ENCODE measurements at places on chromosomes 5 and 9. TPM values are rescaled to one million over a fixed set of nuclear protein-coding genes. Genes with fewer than 3 reads are reported as not detected.

GRCh38 chr5:140365282-140365681 lies 5.3 kb downstream of the SLC4A9 start:
- H3K4me1 ChIP-seq = peaks cover 9% of the 10 kb centered on the region
- H3K36me3 ChIP-seq = no peaks in the 10 kb centered on the region
- no peaks in the 10 kb centered on the region for H3K27me3 ChIP-seq
- DNase-seq = no peak
- H3K27ac ChIP-seq = no peak overlapping the region

GRCh38 chr5:140554454-140554853 lies 2.8 kb downstream of the SRA1 start:
- H3K4me3 ChIP-seq = no peak overlapping the region
- peaks cover 33% of the 10 kb centered on the region for H3K4me1 ChIP-seq
- no peak overlapping the region for H3K27ac ChIP-seq
- no peaks in the 10 kb centered on the region for H3K27me3 ChIP-seq

DNA sequence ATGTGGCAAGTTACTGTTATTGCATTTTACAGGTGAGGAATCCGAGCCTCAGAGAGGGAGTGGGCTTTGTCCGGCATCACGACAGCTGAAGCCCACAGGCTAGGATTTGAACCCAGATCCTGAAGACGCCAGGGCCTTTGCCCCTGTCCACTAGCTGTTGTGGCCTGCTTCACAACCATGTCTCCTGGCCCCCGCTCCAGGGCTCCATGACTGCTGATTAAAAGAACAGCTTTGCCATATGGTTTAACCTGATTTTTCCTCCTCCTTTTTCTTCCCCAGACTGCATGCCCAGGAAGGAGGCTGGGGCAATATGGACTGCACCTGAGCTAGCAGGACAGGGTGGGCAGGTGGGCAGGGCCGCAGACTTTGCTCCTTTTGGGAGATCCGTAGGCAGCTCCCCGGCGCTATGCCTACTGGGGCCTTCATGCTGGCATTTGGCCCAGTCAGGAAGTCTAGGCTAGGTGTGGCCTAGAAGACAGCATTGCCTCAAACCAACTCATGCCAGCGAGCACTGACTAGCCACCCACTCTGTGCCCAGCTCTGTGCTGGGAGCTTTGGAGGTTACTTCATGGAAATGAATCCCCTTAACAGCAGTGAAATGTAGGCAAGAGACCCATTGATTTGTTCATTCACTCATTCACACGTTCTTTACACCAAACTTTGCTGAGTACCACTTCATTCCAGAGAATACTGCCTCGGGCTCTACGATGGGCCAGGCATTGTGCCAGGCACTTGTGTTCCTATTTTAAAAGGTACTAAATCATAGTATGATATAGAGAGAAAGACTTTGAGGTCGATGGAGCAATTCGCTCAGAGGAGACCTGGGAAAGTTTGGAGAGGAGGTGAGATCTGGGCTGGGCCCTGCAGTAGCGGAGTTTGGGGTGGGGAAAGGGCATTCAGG lies 94.3 kb upstream of the CPEB4 start:
- no peaks in the 10 kb centered on the region for H3K4me1 ChIP-seq
- H3K4me3 ChIP-seq = no peak overlapping the region
- no peak for DNase-seq
- H3K36me3 ChIP-seq = no peaks in the 10 kb centered on the region

GRCh38 chr5:159854916-159855315 lies 61.4 kb upstream of the ADRA1B start:
- no peak for DNase-seq
- H3K27me3 ChIP-seq = no peaks in the 10 kb centered on the region
- H3K4me3 ChIP-seq = no peak overlapping the region
- H3K4me1 ChIP-seq = no peaks in the 10 kb centered on the region
- no peak overlapping the region for H3K27ac ChIP-seq
- H3K36me3 ChIP-seq = no peaks in the 10 kb centered on the region

- no peaks in the 10 kb centered on the region for H3K36me3 ChIP-seq
- no peaks in the 10 kb centered on the region for H3K27me3 ChIP-seq
- H3K27ac ChIP-seq = no peak overlapping the region
- H3K4me3 ChIP-seq = no peak overlapping the region
- H3K4me1 ChIP-seq = no peaks in the 10 kb centered on the region
Measured at GRCh38 chr5:179279347-179280094, 65.7 kb downstream of the ADAMTS2 start.

- no peak overlapping the region for H3K4me3 ChIP-seq
- no peaks in the 10 kb centered on the region for H3K36me3 ChIP-seq
- H3K27me3 ChIP-seq = no peaks in the 10 kb centered on the region
Measured at GRCh38 chr5:158135682-158136179, 276.8 kb upstream of the CLINT1 start.

GRCh38 chr5:9151684-9152427 lies 394.0 kb downstream of the SEMA5A start:
- H3K27me3 ChIP-seq = no peaks in the 10 kb centered on the region
- no peak for DNase-seq
- H3K4me3 ChIP-seq = no peak overlapping the region
- H3K36me3 ChIP-seq = no peaks in the 10 kb centered on the region
- H3K4me1 ChIP-seq = no peaks in the 10 kb centered on the region

- H3K4me1 ChIP-seq = no peaks in the 10 kb centered on the region
- no peak overlapping the region for H3K27ac ChIP-seq
- H3K36me3 ChIP-seq = no peaks in the 10 kb centered on the region
- no peak overlapping the region for H3K4me3 ChIP-seq
- no peak for DNase-seq
- H3K27me3 ChIP-seq = no peaks in the 10 kb centered on the region
Measured at GRCh38 chr9:7762600-7762999, 37.0 kb downstream of the DMAC1 start.

DNA sequence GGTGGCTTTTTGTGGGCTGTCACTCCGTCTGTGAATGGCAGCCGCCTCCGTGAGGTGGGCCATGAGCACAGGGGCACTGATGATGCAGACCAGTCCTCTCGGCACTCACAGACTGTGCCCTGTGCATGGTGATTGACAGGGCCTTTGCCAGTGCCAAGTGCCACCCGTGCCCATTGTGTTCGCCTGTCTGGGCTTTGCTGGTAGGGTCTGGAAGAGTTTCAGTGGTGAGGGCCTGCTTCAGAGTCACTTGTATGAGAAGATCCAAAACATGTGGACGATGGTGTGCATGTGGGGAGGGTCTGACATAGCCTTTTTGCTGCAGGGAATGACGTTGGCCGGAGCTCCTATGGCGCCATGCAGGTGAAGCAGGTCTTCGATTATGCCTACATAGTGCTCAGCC lies 34.9 kb downstream of the TENT4A start:
- no peaks in the 10 kb centered on the region for H3K4me1 ChIP-seq
- H3K27me3 ChIP-seq = no peaks in the 10 kb centered on the region
- H3K36me3 ChIP-seq = peaks cover 26% of the 10 kb centered on the region
- DNase-seq = no peak
- H3K27ac ChIP-seq = no peak overlapping the region
- H3K4me3 ChIP-seq = no peak overlapping the region

DNA sequence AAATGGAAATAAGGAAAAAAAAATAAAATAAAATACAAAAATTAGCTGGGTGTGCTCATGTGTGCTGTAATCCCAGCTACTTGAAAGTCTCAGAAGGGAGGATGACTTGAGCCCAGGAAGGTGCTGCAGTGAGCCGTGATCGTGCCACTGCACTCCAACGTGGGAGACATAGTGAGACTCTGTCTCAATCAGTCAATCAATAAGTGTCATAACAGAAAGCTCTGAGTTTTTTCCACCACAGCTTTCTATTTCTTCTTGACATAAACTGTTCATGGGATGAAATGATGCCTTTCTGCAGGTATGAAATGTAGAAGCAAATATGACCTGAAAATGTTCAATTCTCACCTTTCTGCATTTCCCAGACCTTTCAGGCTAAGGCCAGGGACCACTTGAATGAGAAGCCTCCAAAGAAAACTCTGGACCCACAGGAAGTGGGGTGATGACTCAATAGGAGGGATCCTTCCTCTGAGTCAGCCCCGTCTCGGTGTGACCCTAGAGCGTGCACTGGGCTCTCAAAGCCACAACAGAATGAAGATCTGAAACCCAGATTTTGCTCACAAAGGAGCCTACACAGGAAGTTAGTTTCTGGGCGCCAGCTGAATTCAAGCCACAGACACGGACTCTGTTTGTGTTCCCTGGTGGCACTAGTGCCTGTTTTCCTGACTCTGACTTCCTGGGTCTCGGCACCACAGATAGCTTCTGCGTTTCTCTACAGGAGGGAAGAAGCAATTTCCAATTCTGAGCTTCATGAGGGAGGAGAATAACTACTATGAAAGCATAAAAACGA lies 62.0 kb downstream of the ANKH start:
- no peaks in the 10 kb centered on the region for H3K36me3 ChIP-seq
- peak; percentile 70 for DNase-seq
- no peak overlapping the region for H3K27ac ChIP-seq
- no peaks in the 10 kb centered on the region for H3K27me3 ChIP-seq

DNA sequence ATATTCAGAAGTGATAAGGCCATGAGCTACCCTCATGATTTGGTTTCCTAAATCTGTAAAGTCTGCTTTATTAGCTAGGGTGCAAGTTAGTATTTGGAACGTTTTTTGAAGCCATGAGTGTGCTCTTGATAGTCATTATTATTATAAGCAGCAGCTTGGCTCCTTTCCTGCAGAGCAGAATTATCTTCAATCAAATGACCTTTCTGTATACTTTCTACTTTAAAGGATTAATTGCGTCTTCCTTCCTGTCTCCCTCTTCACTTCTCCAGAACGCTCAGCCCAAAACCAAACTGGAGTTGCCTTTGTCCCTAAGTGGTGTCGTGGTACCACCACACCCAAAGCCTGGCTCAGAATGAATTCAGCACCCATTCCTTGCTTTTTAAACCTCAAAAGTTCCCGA lies 211.3 kb downstream of the ARHGAP26 start:
- DNase-seq = no peak
- H3K36me3 ChIP-seq = no peaks in the 10 kb centered on the region
- H3K4me3 ChIP-seq = no peak overlapping the region
- peak overlapping the region; percentile 2 for H3K27ac ChIP-seq

DNA sequence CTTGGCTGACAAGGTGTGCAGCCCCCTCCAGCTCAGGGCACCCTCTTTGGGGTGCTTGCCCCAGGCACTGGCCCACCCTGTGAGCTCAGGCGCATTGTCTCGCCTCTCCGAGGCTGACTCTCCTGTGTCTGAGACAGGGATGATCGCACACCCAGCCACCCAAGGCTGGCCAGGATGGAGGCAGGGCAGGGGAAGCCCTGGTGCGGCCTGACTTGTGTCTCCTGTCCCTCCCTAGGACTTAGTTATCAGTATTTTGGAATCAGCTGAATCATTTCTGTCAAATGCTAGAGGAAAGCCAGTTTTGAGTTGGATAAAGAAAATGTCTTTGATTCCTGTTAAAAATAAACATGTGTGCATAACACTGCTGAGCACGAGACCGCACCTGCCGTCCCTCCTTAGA lies 2.5 kb upstream of the DBH start:
- no peaks in the 10 kb centered on the region for H3K4me1 ChIP-seq
- DNase-seq = no peak
- H3K27me3 ChIP-seq = no peaks in the 10 kb centered on the region
- H3K4me3 ChIP-seq = no peak overlapping the region
- no peak overlapping the region for H3K27ac ChIP-seq

DNA sequence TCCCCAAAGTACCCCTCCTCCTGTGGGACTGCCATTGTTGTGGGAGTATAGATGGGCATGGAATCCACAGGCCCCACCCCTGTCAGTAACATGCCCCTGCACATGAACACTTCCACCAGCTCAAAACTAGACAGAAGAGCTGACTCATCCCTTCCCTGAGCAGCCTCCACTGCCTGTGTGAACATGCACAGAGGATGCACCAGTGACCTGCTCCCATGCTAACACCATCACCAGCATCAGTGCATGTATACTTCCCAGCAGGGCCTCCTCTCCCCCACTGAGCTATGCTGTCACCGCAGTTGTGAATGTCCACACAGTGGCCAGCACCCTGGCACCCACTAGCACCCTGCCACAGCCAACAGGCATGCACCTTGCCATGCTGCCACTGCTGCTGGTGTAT lies 939.8 kb downstream of the EFNA5 start:
- no peaks in the 10 kb centered on the region for H3K36me3 ChIP-seq
- H3K4me3 ChIP-seq = no peak overlapping the region
- H3K27ac ChIP-seq = no peak overlapping the region
- DNase-seq = no peak
- H3K4me1 ChIP-seq = no peaks in the 10 kb centered on the region
- no peaks in the 10 kb centered on the region for H3K27me3 ChIP-seq

DNA sequence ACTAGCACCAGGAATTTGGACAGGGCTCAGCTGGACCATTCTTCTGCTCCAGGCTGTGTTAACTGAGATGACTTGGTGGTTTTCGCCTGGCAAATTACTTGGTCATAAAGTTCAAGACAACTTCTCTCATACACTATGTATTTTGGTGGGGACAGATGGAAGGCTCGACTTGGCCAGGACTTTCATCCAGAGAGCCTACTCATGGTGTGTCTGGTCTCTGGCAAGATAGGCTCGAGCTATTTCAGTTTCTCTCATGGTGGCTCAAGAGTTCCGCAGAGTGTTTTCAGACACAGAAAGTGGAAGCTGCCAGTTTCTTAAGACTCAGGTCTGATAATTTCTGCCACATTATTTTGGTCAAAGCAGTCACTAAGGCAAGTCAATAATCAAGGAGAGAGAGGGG lies 135.6 kb downstream of the IRX2 start:
- H3K27ac ChIP-seq = no peak overlapping the region
- no peaks in the 10 kb centered on the region for H3K27me3 ChIP-seq
- H3K4me1 ChIP-seq = no peaks in the 10 kb centered on the region
- H3K4me3 ChIP-seq = no peak overlapping the region
- no peak for DNase-seq

Gene SPATA31A3
- not detected for total RNA-seq

Gene CMYA5
- 3.3 TPM for total RNA-seq

Gene TLX3
- not detected for total RNA-seq

Gene DAB2IP
- total RNA-seq = 34.9 TPM

Gene CYLC2
- not detected for total RNA-seq

Gene IFNK
- total RNA-seq = not detected

Data from body of pancreas (tissue), 4 donors.